ENCODE measurements at places on chromosomes 7 and 10.
A peak's percentile ranks its signal among the peaks of the same experiment; 100 is the strongest.

GRCh38 chr10:14123139-14123538 lies 207.6 kb downstream of the FRMD4A start:
- no peak for DNase-seq

DNA sequence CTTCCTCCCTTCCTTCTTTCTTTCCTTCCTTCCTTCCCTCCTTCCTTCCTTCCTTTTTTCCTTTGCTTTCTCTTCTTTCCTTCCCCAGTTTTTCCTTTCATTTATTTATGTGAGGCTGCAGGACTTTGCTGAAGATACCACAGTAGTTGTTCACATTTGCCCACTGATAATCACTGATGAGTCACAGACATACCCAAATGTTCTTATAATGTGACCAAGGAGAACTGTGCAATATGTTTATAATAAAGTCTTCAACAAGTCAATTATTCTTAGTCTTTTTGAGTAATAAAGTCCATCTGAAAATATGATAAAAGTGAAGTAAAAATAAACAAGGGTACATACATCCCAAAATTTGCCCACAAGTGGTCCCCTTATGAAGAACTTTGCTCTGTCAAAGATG lies 159.7 kb downstream of the GNAI1 start:
- DNase-seq: no peak

DNA sequence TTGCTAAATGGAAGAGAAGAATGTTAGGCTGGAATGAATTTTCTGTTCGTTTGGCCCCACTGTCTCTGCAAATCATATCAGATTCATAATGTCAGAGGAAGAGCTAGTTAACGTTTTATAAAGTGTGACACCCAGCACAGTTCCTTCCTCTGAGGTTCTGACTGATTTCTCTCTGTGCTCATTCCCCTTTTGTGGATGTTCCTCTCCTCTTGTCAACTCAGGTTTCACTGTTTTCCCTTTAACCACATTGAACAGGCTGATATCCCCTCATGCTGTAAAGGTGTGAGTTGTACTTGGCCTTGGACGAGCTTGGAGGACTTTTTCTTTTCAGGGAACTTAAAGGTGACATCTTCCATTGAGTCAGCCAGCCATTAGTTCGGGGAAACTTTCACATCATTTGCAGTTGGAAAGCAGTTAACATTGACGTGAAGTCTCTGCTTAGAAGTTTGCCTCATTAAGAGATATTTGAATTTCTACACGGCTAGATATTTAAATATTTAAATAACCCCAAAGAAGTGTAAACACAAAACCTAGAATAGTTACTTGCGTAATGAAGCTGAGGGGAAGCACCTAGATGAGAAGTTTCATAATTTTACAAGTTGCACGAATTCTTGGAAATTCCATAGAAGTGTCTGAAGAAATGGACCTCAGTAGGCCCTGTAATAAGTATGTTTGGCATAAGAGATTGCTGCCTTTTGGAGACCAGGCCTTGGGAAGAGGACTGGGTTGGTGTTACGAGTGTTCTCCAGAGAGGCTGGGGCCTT lies 101.5 kb upstream of the EGR2 start:
- no peak for DNase-seq

DNA sequence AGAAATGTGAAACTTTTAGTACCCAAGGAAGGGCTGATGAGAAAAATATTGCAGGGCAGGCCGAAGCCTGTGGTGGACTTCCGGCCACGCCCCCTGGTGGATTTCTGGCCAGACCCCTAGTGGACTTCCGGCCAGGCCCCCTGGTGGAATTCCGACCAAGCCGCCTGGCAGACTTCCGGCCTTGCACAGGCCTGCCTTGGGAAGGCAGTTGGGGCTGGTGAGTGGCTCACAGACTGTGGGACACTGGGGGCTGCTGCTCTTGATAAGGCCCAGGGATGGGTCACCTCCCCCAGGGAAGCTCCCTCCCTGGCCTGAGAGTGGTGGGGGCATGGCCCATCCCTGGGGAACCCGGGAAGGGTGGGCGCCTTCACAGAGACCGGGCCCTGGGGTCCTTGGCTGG lies 116.4 kb upstream of the MKI67 start:
- DNase-seq: no peak

DNA sequence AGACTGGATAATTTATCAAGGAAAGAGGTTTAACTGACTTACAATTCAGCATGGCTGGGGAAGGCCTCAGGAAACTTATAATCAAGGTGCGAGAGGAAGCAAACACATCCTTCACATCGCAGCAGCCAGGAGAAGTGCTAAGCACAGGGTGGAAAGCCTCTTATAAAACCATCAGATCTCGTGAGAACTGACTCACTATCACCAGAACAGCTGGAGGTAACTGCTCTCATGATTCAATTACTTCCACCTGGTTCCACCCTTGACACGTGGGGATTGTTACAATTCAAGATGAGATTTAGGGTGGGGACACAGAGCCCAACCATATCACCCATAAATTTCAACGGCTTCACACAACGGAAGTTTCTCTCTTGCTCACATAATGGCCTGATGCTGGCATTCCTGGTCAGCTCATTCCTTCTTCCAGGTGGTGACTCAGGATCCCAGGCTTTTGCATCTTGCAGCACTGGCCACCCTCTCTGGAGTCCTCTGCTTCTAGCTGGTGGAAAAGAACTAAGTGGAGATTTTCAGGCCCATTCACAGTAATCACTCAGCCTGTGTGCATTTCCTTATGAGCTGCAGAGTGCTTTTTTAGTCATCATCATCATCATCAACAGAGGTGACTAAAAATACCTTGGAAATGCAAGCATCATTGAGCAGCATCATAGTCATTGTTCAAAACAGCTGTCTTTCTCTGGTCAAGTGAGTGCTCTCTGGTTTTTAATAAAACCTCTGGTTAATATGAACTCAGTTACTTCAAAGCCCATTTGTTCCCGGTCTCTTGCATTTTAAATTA lies 308.1 kb downstream of the SFMBT2 start:
- DNase-seq: no peak

- DNase-seq: peak; percentile 86
Observed at GRCh38 chr10:125084191-125084613, 76.2 kb downstream of the CTBP2 start.

GRCh38 chr10:107618504-107618994 lies 454.0 kb upstream of the SORCS1 start:
- no peak for DNase-seq

GRCh38 chr7:120735791-120736190 lies 122.2 kb downstream of the TSPAN12 start:
- no peak for DNase-seq

DNA sequence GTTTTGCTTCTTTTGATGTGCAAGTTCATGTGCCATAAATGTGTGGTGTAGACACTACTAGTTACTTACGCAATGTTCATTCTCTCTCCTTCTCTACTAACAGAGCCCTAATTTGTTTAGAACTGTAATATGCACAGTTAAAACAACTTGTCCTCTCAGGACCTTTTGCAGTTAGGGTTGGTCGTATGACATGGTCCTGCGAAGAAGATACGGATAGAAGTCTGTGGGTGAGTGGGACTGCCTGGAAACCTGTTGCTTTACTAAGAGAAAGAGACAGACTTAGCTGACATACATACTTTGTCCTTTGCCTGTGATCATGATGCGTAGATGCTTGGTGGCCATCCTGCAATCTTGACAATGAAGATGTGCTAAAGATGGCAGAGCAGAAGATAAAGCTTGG lies 51.1 kb downstream of the PRPF18 start:
- DNase-seq: no peak

DNA sequence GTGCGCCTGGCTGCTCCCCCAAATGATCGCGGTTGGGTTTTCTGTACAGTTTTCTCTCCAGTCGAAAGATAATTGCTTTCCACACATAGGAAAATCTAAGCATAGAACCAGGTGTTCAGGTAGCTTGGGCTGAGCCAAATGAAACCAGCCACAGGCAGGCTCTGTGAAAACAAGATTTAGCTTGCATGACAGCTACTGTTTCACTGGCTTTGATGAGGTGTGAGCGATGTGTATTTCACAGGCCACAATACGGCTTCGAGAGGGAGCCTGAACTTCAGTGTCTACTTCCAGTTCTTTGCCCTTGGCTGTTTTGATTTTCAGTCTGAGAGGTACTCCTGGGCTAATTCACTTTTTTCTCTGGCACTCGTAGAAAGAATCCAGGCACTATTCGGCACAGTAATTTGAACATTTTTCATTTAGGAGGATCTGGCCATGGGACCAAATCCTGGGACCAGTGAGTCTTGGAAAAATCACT lies 110.5 kb downstream of the JCAD start:
- DNase-seq: no peak

GRCh38 chr7:836429-836828 lies 4.2 kb downstream of the SUN1 start:
- no peak for DNase-seq

GRCh38 chr10:80272793-80273522 lies 16.5 kb downstream of the MAT1A start:
- no peak for DNase-seq

- DNase-seq: no peak
Observed at GRCh38 chr10:13908475-13908874, 321.7 kb downstream of the PRPF18 start.

DNA sequence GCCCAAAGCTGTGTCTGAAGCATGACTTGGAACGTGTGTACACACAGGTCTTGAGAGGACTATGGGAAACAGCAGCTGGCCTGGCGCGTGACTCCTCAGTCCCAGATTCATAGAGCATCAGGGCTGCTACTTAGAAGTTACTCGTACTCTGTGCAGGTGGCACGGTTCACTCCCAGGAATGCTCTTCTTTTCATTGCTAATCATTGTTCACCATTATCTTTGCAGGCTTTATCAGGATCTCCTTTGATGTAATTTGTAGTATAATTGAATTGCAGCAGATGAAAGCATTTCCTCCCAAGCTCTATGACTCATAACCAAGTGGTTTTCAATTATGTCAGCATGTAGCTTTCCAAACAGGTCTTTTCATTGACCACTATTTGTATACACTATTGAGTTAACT lies 938.9 kb downstream of the NRG3 start:
- no peak for DNase-seq

DNA sequence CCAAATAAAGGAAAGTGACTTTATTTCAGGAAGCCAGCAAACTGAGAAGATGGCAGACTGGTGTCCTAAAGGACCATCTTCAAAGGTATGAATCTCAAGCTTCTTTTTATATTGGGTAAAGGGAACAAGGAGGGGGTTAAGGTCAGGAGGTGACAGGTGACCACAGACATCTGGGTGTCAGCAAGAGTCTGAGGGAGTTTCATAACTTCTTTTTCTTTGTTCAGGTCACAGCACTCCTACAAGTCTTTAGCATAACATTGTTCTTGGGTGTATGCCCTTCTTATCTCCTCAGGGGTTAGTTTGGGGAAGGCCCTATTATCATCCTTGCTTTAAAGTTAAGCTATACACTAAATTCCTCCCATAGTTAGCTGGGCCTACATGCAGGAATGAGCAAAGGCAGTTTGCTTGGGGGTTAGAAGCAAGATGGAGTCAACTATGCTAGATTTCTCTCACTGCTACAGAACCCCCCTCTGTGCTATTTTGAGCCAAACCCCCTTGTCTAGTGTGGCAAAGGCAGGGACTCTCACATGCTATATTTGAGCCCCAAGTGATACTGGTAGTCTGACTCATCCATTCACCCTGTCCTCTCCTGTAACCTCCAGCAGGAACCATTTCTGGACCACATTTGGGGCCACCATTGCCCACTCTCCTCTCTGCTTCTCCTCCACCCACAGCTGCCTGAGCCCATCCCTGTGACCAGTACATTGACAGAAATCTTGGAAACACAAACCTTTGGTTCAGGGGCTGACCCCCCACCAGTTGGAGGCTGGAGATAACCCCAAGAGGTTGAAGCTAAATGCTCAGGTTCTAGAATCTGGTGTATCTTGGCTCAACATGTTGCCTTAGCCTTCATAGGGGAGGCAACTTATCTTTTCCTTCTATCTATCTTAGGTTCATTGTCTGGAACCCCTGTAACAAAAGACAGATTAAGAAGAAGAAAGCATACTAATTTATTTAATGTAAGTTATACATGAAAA lies 55.5 kb upstream of the LRGUK start:
- DNase-seq: no peak

- no peak for DNase-seq
Observed at GRCh38 chr7:155282671-155283070, 15.0 kb upstream of the INSIG1 start.

All from amniotic stem cell (primary cell).